NCI-H1105 (cell line): ENCODE measurements at places on chromosomes 6 and 20.

- no peak for DNase-seq
Observed at GRCh38 chr20:21315138-21315537, 12.0 kb downstream of the XRN2 start.

GRCh38 chr6:84547341-84547801 lies 217.0 kb downstream of the TBX18 start:
- no peak for DNase-seq

DNA sequence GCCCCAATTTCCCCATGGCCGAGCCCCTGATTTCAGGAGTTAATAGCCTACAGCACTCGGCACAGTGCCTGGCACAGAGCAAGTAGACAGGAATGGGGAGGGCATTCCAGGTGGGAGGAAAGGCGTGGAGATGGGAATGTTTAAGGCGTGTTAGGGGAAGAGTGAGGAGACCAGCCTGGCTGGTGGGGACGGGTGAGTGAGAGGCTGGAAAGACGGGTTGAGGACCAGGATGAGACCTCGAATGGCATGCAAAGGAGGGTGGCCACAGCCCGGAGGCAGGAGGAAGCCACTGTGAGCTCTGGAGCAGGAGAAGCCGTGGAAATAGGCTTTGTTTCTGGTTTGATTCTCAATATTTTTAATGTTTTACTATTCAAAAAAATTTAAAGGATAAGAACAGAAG lies 49.5 kb downstream of the CEBPB start:
- no peak for DNase-seq

GRCh38 chr6:145539831-145540230 lies 195.5 kb downstream of the EPM2A start:
- DNase-seq, result no peak

GRCh38 chr6:16045238-16045637 lies 83.6 kb upstream of the MYLIP start:
- DNase-seq, result no peak

DNA sequence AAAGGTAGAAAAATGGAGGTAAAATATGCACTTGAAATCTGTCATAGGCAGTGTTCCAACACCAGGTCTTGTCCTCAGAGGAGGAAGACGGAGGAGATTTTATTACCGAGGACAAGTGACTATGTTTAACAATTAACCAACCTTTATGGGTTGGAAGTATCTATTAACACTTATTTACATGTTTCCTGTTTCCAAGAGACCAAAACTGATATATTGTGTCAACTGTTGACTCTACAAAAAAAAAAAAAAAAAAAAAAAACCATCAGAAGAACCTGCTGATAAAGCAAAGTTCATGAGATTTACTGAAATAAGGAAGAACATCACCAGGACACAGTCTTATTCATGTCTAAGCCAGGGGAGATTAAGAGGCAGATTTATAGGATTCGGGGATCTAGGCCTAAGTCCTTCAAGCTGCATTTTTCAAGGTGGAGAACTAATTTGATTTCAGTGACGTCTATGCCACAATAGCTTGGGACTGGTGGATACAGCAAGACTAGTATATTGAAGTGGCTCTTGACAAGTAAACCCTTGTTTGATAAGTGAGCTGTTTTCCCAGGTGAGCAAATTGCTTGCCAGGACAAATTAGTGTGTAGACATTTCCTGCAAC lies 126.6 kb upstream of the NAA20 start:
- peak; percentile 23 for DNase-seq
